ENCODE measurements at places on chromosomes 11 and 22.

DNA sequence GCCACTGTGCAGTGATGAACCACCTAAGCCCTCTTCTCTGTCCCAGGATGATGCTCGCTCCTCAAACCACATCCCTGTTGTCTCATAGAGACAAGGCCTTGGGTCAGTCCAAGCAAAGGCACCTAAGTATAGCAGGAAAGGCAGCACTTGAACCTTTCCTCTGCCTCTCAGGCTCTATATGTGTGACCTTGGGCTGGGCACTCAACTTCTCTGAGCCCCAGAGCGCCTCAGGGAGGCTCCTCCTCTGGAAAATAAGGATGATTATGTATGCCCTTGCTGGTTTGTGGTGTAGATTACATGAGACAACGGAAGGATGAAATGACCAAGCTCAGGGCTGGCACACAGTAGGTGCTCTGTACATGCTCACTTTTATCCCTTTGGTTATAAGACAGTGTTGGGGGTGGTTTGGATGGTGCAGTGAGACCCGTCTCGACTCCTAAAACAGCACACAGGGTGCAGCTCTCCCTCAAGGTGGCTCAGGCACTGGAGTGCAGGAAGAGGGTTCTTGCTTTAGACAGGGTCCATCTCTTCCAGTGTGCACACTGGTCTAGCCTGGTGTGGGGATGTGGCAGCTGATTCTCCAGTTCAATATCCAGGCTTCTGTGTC is 40.2 kb upstream of the ACCSL start:
- DNase-seq = no peak

- no peak for DNase-seq
Measured at GRCh38 chr11:130892861-130893260, 23.4 kb downstream of the SNX19 start.

DNA sequence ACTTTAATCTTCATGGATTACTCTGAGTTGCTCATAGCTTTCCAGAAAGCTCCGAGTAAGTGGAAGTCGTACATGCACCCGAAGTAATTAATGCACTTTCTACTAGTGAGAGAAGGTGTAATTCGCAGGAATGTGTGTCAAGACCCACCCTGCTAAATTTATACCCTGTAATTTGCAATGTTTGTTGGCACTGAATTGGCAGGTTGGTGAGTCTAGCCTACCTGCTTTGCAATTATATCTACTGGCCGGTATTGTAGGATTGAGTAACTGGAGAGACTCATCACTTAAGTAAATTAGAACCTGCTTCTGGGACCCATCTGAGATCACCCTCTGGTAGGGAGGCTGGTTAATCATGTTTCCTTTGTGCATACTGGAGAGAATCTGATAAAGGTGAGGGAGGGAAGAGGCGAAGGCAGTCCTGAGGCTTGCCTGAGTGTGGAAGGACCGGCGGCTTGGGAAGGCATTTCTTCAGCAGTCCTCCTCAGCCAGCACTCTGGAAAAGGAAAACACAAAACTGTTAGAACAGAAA is 63.3 kb downstream of the LDLRAD3 start:
- DNase-seq = no peak

DNA sequence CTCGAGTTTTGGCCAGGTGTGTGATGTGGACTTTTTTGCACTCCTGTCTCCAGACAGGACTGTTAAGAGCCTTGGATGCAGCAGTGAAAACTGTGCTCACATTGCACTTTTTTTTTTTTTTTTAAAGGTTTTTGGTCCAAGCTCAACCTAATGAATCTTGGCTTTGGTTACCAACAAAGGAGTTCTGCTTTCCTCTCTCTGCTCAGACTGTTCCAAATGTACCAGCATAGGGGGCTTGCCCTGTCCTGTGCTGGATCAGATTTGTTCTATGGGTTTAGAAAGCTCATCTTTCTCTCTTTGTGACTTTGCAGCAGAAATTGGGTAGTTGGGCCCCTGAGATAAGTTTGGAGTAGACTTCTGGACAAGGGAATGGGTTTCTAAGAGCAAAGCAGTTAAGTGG is 45.3 kb downstream of the POLD3 start:
- DNase-seq = no peak

- DNase-seq = no peak
Measured at GRCh38 chr11:112558691-112559090, 298.0 kb upstream of the PLET1 start.

- DNase-seq = no peak
Measured at GRCh38 chr11:102179371-102179770, 69.1 kb downstream of the YAP1 start.

DNA sequence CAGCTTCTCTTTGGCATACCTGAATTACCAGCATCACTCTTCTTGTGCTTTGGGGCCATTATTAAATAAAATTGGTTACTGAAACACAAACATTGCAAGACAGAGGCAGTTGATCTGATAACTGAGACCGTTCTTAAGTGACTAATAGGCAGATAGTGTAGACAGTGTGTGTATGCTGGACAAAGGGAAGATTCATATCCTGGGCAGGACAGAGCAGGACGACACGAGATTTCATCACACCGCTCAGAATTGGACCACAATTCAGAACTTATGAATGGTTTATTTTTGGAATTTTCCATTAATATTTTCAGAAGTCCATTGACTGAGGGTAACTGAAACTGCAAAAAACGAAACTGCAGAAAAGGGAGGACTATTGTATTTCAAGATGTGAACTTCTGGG is 68.6 kb downstream of the LDLRAD3 start:
- DNase-seq = no peak

DNA sequence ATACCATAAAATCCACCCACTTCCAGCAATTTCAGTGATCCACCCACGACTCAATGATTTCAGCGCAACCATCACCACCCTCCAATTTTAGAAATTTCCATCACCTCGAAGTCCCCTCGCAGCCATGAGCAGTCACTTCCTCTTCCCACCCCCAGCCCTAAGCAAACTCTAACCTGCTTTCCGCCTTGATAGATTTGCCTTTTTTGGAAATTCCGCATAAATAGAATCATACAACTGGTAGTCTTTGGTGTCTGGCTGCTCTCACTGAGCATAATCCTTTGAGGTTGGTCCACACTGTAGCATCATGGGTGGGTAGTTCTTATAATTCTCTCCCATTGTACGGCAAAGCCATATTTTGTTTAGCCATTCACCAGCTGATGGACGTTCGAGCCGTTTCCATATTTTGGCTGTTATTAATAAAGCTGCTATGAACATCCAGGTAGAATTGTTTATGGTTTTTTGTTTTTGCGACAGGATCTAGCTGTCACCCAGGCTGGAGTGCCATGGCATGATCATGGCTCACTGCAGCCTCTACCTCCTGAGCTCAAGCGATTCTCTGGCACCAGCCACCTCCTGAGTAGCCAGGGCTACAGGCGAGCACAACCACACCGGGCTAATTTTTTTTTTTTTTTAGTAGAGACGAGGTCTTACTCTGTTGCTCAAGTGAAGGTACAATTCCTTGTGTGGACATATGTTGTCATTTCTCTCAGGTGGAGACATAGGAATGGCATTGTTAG is 16.0 kb downstream of the PIM3 start:
- no peak for DNase-seq

GRCh38 chr11:48000432-48000831 is 20.1 kb downstream of the PTPRJ start:
- DNase-seq = no peak

All from left lung (tissue), 14 donors.